D721Med (cell line): ENCODE measurements at places on chromosomes 13 and 19.

- no peak for DNase-seq
These were observed 2.0 kb downstream of the ITPKC start for GRCh38 chr19:40718774-40719391.

DNA sequence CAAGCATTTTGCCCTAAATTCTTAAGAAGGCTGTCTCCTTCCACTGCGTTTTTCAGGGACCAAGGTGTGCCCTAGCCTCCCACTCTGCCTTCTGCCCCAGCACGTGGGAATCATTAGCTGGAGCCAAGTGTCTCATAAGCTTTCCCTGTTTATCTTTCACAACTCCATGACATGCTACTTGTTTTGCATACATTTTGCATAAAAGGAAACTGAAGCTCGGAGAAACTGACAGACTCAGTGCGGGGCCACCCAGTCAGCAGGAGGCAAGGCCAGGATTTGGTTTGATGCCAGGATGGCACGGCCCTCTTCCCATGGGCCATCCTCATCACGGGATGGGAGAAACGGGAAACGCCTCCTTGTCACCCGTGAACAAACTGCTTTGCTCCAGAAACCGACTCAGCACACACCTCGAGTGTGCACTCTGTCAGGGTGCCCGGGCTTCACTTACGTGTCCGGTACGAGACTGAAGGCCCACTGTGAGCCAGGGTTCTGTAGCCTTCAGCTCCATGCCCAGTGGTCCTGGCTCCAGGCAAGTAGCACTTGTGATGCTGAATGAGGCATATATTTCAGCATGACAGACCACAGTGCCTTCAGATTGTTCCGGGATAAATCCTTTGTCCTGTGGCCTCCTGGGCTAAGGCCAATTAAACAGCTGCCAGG lies 9.6 kb downstream of the CEBPA start:
- no peak for DNase-seq

- DNase-seq, result no peak
These were observed 106.8 kb downstream of the DHRS12 start for GRCh38 chr13:51697181-51697580.

GRCh38 chr19:31147234-31147633 lies 202.0 kb downstream of the TSHZ3 start:
- DNase-seq, result no peak

DNA sequence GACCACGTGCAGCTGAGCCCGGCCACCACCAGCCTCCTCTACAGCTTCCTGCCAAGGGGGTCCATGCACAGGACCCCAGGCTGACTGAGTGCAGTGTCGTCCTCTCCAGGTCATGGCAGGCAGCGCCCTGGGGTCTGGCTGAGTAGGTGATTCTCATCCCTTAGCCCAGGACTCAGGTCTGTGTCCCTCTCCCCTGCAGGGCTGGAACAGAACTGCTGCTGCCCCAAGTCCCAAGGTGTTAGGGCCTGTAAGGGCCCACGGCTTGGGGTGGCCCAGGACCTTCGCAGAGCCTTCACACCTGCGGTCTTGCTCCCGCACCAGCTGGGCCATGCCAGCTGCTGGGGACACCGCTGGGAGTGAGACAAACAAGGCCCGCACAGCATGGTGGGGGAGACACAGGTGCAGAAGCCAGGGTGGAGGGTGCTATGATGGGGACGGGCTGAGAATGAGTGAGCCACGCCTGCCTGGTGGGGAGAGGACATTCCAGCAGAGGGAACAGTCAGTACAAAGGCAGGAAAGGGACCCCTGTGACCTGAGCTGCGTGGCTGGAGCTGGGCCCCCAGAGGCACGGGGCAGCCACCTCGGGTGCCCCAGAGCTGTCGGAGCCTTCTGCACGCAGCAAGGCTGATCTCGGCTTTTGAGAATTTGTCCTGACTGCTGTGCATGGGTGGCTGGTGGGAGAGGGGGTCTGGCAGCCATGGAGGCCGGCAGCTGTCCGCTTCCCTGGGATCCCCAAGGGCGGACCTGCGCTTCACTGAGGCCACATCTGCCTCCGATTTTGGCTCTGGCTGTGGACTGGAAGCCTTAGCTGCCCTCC lies 11.9 kb downstream of the PLEKHF1 start:
- no peak for DNase-seq

DNA sequence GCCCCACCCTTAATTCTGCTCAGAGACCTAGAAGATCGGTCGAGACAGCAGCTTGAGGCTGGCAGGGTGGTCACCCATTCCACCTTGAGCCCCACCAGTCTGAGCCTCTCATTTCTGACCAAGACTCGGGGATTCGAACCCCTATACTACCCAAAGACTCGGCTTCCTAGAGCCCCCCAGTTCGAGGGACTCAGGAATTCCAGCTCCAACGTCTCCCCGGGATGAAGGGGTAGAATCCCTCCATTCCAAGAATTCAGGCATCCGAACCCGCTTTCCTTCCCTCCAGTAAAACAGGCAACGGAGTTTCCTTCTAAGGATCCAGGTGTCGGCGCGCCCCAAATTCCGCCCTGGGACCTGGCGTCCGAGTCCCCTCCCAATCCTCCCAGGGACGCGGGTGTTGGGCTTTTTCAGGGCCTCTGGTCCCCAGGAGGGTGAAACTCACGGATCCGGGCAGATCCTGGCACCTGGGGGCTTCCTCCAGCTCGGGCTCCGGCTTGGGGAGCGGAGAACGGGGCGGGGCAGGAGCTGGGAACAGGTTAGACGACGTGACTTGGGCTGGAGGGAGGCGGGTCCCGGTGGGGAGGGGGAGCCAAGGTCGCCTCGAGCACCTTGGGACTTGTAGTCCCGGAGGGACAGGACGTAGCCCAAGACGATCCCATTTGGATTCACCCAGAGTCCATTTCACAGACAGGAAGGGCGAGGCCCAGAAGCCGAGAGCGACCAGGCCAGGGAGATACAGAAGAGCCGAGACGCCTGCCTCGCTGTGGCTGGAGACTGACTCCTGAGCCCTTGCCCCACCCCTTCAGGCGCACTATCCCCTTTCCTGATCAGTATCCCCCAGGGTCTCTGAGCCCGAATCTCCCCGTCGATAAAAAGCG lies at the start of gene PPP1R13L:
Gene PPP1R13L (minus strand): TSS at position 513 of the 878 bp plus-strand sequence. CDS start 6,751 bp downstream, outside the sequence.
- peak; percentile 90 for DNase-seq

DNA sequence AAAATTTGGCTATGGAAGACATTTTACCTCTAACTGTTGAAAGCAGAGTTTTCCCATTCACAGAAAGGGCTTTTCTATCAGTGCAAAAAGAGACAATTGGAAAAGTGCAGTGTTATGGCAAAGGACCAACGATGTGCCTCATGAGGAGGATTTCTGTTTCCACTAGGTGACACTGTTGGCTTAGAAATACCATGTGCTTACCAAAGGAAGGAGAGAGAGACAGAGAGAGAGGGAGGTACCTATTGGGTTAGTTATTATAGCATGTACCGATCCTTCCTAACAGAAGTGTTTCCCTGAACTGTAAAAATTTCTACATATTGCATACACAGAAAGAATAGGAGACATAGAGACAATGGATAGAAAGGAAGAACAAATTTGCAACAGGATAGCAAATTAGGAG lies 23.9 kb upstream of the PSG4 start:
- DNase-seq, result no peak

DNA sequence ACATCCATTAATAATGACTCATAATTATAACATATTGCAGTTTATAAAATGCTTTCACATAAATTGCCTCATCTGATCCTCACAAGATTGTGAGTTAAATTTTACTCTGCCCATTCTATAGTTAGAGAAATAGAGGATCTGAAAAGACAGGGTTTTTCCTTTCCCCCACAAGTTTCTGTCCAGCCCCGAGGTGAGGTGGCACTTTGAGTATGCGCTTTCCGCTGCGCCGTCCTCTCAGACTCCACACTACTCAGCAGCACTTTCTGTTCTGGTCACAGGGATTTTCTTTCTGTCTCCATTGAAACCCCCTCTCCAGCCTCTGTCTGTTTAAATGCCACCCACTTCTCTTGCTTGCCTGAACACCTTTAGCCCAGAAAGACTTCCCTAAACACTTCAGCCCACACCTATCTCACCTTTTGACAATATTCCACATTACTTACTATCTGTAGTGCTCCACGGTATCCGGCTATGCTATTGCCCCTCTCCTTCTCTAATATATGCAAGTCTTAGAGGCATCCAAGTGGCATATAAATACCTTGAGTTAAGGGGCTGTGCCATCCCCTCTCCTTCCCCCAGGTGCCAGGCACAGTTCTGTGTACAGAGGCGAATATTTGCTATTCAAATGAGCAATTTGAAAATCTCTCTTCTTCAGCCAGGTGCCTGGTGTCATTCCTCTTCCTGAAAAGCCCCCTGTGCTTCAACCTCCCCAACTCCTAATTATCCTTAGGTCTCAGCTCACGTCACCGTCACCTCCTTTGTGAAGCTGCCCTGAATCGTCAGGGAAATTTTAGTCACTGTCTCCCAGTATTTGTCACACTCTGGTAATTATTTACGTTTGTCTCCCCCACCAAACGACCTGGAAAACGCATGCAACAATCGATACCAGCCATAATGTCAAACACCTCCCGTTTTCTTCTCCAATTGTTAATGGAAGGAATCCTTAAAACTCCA lies 268.7 kb downstream of the NHLRC3 start:
- no peak for DNase-seq

DNA sequence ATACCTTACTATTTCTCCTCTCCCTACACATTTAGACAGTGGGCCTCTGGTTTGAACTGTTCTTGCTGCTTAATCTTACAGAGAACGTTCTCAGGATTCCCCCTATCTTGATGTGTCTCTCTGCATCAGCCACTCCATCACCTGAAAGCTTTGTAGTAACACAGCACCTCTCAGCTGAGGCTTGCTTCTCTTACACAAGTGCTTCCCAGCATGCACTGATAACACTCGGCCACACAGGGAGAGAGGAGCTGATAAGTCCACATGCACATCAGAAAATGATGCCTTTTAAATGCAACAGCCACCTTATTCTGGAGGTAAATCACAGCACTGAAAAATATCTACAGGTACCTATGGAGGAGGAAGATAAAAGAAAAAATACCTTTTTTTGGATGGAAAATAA lies 192.2 kb upstream of the TSHZ3 start:
- no peak for DNase-seq

GRCh38 chr13:98339684-98340425 lies 162.8 kb upstream of the RNF113B start:
- DNase-seq, result no peak

DNA sequence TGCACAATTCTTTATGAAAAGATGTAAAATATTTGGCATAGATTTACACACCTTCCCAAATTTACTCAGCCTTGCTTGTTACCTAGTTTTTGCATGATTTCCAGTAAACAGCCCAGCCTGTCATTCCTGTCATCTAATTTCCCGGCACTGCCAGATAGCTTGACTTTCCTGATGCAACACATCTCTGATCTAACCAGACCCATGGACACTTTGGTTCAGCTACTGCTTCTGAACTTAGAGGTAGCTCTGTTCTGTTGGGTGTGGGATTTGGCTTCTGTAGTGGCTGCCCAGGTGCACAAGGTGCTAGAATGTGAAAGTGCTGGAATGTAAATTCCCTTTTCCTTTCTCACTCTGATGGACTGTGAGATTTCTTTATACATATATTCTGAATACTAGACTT lies 1033.5 kb downstream of the SLITRK1 start:
- no peak for DNase-seq

GRCh38 chr13:94968040-94968756 lies 255.9 kb upstream of the SOX21 start:
- peak; percentile 16 for DNase-seq

DNA sequence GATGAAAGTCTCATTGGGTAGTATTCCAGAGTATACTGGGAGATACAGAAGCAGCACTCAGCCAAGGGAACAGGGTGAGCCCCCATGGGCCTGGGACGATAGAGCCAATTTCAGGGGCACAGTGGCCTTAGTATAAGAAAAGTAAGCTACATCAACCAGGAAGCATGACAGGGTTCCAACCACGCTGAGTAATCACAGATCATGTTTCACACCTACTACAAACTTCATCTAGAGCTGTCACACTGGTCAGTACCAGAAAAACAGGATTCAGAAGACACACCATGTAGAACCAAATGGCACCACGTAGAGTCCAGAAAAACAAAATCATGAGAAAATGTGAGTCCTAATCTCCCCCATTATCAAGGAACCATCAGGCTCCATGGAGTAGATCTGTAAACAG lies 1292.4 kb upstream of the MIR17HG start:
- no peak for DNase-seq

DNA sequence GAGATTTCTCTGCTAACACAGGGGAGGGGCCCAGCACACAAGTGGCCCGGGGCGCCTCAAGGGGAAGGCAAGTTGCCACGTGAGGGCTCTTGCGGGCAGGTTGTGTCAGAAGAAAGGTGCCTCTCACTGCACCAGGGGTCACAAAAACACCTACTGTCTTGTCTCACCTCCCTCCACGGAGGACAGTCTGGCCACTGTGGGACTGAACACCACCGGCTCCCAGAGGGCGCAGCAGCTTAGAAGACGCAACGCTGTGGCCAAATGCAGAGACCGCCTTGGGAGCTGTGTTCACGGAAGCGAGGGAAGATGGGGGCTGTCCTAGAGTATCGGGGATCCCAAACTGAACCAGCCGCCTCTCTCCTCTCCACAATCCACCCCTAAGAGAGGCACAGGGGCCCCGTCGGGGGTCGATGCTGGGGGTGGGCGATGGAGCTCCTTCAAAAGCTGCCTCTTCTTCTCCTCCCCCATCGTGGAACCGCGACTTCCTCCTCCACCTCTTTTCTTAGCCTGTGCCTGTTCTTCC lies 177.5 kb downstream of the FOXO1 start:
- no peak for DNase-seq

DNA sequence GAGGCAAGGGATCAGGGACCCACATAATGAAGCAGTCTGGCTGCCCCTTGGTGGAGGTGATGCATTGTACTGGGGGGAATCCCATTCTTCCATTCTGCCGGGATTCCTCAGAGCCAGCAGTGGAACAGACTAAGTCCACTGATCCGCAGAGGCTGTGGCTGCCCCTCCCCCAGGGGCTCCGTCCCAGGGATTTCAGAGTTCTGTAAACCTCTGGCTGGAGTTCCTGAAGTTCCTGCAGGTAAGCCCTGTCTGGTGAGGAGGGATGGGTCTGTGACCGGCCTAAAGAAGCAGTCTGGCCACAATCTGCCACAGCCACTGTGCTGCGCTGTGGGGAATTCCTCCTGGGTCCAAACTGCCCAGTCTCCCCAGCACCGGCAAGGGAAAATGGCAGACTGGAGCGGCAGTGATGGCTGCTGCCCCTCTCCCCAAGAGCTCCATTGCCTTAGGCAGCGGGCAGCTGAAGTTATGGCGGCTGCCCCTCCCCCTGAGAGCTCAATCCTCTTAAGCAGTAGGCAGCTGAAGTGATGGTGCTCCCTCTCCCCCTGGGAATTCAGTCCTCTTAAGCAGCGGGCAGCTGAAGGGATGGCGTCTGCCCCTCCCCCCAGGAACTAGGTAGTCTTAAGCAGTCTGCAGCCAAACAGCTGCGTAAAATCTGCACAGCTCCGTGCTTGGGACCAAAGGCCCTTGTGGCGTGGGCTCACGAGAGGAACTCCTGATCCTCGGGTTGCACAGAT lies 155.7 kb downstream of the PCDH17 start:
- peak; percentile 31 for DNase-seq

DNA sequence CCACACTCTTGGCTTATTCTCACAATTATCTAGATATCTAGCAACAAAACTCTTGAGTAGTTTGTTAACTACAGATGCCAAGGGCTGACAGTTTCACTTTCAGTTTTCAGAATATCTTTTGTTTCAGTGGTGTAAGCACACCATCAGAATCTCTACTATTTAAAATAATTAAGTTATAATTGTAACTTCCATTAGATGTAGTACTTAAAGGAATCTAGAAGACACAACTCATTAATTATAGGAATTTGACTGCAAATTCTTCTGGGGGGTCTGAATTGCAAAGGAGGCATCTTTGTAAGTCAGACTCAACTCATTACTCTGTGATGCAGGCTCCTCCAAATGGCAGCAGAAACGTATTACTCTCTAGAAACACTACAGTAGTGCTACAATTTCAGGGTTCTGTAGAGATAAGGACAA lies 44.9 kb upstream of the USPL1 start:
- no peak for DNase-seq

GRCh38 chr13:38024431-38024830 lies 154.9 kb upstream of the TRPC4 start:
- no peak for DNase-seq
